ENCODE measurements at places on chromosomes 2 and 18.

- no peak for DNase-seq
Observed at GRCh38 chr2:45607701-45608100, 3.4 kb downstream of the SRBD1 start.

GRCh38 chr2:41989501-41990180, 58.2 kb upstream of the PKDCC start:
- DNase-seq: no peak

DNA sequence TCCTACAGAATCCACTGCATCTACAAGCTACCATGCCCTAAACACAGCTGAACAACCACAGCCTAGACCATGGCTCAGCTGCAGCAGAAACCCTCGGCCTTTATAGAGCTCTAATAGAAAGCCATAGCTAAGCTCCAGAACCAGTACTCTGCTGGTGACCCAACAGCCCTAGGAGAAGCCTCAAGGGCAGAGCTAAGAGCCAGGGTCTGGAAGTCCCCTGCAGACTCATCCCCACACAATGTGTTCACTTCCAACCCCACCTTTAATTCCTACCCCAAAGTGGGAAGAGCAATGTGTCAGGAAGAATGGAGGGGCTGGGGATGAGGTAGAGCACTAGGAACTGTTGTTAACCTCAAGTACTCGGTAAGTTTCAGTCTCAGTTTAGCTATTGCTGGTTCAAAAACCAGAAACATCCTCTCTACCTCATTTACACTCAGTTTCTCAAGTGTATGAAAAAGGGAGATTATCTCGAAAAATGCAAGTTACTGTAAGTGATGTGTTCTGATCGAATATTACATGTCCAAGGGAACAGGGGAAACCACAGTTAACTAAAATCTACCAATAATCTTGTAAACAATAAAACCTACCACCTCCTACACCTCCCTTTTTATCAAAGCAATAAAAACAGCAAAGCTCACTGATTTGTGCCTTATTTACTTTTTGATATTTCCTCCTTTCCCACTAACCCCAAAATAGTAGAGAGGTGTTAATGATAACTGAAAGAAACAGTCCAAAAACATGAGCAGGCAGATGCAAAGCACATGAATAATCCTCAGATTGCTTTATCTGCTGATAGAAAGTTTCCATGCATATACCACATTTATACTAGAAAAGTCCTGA, 36.2 kb downstream of the THADA start:
- DNase-seq: no peak

GRCh38 chr2:23746141-23746863, 180.6 kb downstream of the ATAD2B start:
- DNase-seq: no peak

DNA sequence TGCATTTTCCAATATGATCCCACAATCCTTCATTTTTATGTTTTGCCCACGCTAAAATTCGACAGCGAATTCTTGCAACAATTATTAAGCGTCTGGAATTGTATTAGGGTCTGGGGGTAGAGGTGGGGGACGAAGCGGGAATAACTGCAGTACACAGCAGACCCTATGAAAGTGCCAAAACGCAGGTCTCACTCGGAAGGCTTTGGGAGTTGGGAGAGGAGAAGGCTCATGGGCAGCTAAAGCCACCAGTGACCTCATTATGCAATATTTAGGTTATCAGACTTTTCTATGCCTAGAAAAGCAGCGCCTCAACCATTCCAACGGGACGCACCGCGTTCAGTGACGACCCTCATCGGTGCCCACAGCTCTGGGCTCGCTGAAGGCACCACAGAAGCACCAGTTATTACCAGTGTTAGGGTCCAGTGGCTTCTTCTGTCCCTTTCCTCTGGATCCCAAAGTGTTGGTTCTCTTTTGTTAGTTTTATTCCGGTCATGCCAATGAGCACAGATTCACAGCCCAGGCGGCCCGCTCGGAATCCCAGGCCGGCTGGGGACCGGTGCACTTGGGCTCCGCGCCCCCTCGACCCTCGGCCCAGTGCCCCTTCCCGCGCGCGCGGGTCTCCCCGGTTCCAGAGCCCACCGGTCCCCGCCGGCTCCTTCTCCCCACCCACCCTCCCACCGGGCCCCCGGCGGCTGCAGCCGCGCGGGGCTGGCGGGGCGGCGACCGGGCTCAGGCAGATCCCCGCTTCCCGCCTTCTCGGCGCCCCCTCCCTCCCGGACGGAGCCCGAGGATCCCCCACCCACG, 737 bp upstream of the MAPK4 start:
- no peak for DNase-seq

DNA sequence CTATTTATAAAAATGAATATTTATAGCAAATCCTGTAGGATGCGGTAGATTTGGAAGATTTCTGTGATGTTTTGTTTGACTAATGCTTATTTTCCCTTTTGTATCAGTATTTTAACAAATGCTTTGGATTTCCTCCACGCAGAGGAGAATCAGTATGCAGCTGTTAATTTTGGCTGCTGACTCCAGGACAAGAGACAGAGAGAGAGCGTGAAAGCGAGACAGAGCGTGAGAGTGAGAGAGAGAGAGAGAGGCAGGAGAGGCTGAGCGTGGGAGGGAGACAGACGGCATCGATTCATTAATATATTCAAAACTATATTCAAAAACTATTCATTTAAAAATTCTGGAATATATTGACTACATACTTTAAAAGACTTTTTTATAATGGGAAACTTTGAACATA, 62.5 kb downstream of the RRM2 start:
- DNase-seq: no peak

- no peak for DNase-seq
Observed at GRCh38 chr2:198880421-198880820, 577.3 kb downstream of the SATB2 start.

GRCh38 chr18:47410139-47410538, 158.7 kb upstream of the SKOR2 start:
- DNase-seq: no peak

GRCh38 chr2:11016735-11017388, 105.1 kb downstream of the KCNF1 start:
- DNase-seq: no peak

DNA sequence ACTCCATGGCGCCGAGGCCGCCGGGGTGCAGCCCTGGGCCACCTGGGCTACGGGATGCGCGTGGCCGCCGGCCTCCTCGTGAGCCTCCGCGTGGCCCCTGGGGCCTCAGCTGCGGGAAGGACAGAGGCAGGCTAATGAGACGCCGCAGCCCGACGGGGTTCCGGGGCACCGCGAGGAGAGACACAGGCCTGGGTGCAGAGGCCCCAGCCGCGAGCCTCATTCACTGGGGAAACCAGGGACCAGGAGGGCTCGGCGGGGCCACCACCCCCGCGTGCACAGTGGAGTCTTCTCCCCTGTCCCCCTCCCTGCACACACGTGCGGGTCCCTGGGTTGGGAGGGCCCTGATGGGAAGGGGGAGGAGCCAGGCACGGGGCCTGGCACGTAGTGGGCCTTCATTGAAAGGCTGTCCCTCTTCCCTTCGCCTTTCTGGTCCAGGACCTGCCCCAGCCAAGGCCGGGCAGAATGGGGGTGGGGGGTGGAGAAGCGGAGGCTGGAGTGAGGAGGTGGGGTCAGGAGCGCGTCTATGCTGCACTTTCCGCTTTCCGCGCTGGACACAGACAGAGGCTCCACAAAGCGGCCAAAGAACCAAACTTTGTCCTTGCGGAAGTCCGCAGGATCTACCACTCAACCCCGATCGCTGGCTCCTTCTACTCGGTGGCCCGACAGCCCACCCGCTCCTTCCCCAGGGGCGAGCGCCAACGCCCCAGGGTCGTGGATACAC, 9.1 kb downstream of the ALPP start:
- no peak for DNase-seq

DNA sequence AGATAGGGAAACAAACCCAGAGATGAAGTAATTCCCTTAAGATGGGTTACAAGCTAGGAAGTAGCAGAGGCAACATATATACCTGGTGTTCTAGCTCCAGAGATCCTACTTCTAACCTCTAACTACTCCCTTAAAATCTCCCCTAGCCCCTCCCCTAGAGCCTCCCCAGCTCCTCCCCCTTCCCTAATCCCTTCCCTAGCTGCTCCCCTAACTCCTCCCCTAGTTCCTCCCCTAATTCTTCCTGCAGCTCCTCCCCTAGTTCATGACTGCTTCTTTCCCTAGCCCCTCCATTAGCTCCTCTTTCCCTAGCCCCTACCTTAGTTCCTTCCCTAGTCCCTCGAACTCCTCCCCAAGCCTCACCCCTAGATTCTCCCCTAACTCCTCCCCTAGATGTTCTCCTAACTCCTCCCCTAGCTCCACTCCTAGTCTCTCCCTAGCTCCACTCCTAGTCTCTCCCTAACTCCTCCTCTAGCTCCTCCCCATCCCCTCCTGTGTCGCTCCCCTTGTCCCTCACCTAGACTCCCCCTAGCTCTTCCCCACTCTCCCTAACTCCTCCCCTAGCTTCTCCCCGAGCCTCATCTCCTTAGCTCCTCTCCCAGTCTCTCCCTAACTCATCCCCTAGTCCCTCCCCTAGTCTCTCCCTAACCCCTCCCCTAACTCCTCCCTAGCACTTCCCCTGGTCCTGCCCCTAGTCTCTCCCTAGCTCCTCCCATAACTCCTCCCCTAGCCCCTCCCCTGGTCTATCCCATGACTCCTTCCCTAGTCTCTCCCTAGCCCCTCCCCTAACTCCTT, 108.9 kb downstream of the CD226 start:
- no peak for DNase-seq

- DNase-seq: no peak
Observed at GRCh38 chr2:213119061-213119809, 32.2 kb downstream of the IKZF2 start.

DNA sequence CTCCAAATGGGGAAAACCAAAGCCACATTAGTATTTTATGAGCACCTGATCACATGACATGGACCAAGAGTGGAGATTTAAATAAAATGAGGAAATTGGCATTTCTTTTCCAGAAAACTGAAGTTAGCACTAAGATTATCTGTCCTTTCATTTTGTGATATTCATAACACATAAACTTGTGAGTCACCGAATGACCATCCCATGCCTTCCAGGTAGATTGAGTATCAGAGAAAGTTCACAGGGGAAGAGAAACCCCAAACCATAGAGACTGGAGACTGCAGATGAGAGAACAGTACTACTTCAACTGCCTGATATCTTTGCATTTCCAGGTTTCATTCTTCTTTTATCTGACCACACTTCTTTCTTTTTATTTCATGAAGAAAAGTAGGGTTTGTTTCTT, 176.3 kb upstream of the LRP1B start:
- no peak for DNase-seq

- no peak for DNase-seq
Observed at GRCh38 chr2:203804070-203804469, 63.5 kb upstream of the CTLA4 start.

- DNase-seq: no peak
Observed at GRCh38 chr2:232562515-232563151, 12.1 kb downstream of the EIF4E2 start.

DNA sequence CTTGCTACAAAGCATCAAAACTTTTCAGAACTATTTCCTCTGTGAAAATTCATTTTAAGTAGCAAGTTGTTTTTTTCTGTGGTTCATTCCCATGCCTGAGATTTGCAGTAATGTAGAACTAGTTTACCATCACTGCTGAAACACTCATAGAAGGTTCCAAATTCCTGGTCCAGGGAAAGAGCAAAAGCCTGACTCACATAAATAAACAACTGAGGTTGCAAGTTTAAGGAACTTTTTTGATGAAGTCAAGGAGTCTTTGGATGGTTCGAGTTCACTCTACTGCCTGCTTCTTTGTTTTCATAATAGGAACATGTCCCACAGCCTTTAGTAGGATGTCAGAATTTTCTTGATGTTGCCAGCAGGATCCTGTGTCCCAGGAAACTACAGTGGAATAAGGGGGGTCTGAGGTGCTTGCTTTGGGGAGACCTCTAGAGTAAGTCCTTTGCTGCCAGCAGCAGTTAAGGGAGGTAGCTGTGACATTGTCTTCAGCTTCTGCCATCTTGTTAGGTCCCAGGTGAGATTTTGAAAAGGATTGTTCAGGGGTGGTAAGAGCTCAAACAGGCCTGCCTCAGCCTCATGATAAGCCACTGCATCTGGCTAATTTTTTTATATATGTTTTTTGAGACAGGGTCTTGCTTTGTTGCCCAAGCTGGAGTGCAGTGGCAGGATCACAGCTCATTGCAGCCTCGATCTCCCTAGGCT, 43.9 kb downstream of the ACSL3 start:
- DNase-seq: no peak

DNA sequence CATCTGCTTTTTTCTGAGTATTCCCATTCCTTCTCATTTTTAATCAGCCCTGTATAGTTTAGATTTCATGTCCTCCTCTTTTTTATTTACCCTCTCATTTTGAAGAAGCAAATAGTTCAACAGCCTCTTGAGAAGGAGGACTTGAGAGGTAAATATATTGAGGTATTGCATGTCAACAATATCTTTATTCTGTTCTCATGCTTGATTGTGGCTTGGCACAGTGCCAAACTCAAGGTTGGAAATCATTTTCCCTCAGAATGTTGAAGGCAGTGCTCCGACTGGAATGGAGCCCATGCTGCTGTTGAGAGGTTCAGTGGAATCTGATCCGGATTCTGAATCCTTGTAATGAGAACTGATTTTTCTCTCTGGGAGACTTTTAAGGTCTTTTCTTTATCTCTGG, 31.0 kb upstream of the GALNT3 start:
- no peak for DNase-seq

- DNase-seq: no peak
Observed at GRCh38 chr2:119782308-119783027, 22.7 kb downstream of the PTPN4 start.

GRCh38 chr2:47493317-47494035, 90.5 kb downstream of the MSH2 start:
- DNase-seq: no peak

GRCh38 chr18:52152036-52152435, 188.0 kb upstream of the DCC start:
- no peak for DNase-seq

GRCh38 chr2:100645695-100646429, 83.1 kb downstream of the PDCL3 start:
- no peak for DNase-seq

DNA sequence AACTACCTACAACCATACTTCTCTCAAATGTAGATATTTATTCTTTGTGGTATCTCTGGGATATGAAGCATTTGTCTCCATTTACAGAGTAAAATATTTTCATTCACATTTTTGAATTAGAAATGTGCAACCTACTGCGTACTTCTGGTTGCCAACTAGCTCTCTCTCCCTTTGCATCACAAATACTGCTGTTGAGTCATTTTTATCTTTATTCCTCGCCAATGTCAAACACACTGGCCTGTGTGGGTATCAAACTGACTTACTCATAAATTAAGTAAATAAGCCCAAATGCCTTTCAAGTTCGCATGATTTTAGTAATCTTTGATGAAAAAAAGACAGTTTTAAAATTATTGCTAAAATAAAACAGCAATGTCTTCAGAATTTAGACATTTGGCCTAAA, 67.3 kb downstream of the STAT4 start:
- DNase-seq: no peak

GRCh38 chr2:23554054-23554697, 169.2 kb downstream of the KLHL29 start:
- DNase-seq: no peak

- DNase-seq: no peak
Observed at GRCh38 chr2:219567131-219567530, 4.2 kb downstream of the OBSL1 start.

DNA sequence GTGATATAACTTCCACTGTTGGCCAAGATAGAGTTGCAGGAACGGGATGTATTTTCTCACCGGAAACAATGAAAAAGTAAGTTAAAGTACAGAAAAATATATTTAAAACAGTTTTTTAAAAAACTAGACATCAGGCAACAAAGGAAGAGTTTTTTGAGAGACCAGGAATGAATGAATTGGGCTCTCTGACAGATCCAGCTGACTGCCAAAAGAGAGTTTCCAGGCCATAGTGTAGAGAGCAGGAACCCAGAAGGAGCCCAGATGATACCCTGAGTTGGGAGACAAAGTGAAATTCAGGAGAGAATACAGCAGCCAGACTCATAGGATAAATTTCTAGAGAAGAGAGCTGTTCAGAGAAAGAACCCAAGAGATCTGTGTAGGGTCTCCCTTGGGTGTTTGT, 362.6 kb upstream of the SMIM21 start:
- no peak for DNase-seq
